ENCODE measurements at places on chromosomes 4 and X.

- no peak for DNase-seq
Measured at GRCh38 chrX:110519906-110520452, 161.3 kb downstream of the RTL9 start.

- no peak for DNase-seq
Measured at GRCh38 chr4:121306931-121307330, 73.9 kb downstream of the QRFPR start.

DNA sequence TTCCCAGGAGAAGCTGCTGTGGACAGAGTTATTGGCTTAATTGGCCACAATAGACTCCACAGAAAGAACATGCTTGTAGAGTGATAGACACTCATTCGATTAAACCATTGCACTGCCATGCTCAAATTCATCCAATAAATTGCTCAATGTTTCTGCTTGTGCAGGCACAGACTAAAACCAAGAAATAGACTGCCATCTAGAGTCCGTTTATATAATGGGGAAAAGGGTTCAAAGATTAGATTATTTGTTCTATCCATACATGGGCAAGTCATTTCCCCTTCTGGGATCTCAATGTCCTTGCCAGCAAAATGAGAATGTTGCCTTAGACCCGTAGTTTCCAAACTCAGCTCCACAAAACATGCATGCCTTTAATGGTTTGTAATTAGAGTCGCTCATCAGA lies 8.7 kb downstream of the SMIM10 start:
- DNase-seq, result no peak

- no peak for DNase-seq
Measured at GRCh38 chr4:7806338-7807090, 133.1 kb downstream of the AFAP1 start.

GRCh38 chrX:41689711-41690110 lies 938 bp downstream of the GPR34 start:
- DNase-seq, result no peak

DNA sequence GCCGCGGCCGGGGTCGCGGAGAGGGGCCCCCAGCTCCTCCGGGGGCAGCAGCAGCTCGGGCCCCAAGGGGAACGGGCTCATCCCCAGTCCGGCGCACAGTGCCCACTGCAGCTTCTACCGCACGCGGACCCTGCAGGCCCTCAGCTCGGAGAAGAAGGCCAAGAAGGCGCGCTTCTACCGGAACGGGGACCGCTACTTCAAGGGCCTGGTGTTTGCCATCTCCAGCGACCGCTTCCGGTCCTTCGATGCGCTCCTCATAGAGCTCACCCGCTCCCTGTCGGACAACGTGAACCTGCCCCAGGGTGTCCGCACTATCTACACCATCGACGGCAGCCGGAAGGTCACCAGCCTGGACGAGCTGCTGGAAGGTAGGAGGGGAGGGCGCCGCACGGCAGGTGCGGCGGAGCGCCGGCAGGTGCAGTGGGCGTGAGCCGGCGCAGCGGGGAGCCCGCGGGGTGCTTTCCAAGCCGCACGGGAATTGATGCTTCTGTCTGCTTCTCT lies 886 bp downstream of the DCLK2 start:
- DNase-seq, result no peak

GRCh38 chr4:101807351-101807750 lies 16.8 kb downstream of the BANK1 start:
- no peak for DNase-seq

GRCh38 chrX:119477812-119478232 lies 9.6 kb downstream of the SLC25A5 start:
- no peak for DNase-seq

All from activated gamma-delta T cell (primary cell).